CD4-positive, alpha-beta T cell (primary cell): ENCODE measurements at places on chromosomes 3 and 15. TPM values are rescaled to one million over a fixed set of nuclear protein-coding genes. Genes with fewer than 3 reads are reported as not detected.

Gene SCN11A
- not detected for total RNA-seq

Gene TLR9
- 0.08 TPM for total RNA-seq

Gene DCBLD2
- total RNA-seq, result 2.5 TPM

Gene NXPE3
- 37.4 TPM for total RNA-seq
